Activated naive CD4-positive, alpha-beta T cell treated with anti-CD3 and anti-CD28 coated beads, Interleukin-2, amount 50 U/mL, for 16 hours (primary cell): ENCODE measurements at places on chromosomes 4 and X.
A peak's percentile ranks its signal among the peaks of the same experiment; 100 is the strongest.

- DNase-seq: no peak
These were observed 45.0 kb upstream of the ARHGEF6 start for GRCh38 chrX:136825771-136826170.

GRCh38 chr4:38656111-38656510, 7.9 kb upstream of the KLF3 start:
- DNase-seq: no peak

GRCh38 chr4:184316821-184317220, 99.1 kb upstream of the ENPP6 start:
- DNase-seq: no peak

GRCh38 chrX:140756941-140757340, 47.4 kb downstream of the LINC00632 start:
- DNase-seq: no peak

- DNase-seq: no peak
These were observed 46.0 kb downstream of the MAOA start for GRCh38 chrX:43702079-43702524.

- DNase-seq: no peak
These were observed 110.5 kb downstream of the ANXA3 start for GRCh38 chr4:78661921-78662521.

DNA sequence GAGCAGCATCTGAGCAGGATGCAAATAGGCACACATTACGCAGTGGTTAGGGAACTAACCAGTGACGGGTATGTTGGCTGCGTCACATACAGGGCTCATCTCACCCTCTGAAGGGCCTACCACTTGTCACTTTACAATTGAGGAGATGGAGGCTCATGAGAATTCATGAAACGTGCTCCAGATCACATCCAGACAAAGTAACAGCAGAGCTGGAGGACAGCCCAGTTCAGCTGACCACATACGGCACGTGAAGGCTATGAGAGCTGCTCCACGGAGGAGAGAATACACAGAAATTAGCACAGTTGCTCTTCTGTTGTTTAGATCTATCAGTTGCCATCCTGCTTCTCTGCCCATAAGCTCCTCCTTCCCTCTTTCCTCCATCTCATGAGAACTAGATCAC, 78.4 kb downstream of the FAM9B start:
- DNase-seq: no peak

DNA sequence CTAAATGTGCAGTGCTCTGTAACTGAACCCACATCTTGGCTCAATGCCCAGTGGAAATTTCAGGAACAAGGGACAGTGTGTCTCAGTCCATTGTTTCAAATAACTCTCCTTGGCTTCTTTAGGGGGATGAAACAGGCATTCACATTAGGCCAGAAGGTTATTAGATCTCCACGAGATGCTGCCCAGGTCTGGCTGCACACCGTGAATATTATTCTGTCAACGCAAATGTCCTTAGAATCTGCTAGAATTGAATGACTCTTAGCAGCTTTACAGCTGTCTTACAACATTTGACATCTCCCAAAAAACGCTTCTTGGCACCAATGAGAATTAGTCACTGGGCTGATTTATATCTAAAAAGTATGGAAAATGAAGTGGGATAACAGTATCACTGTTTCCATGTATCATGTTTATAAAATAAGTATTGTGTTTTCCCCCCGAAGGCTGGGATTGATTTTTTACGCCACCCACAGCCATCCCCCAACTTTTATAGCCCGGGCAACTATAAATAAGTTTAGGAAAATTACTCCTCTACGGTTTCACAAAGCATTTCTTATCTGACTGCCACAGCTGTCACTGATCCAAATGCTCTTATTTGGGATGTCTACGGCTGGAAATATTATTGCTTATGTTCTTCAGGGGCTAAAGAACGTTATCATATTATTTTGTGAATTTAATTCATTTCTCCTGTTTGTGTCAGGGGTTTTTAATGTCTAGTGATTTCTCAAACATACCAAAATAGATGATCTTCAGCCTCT, 559.7 kb upstream of the FAT1 start:
- DNase-seq: no peak

DNA sequence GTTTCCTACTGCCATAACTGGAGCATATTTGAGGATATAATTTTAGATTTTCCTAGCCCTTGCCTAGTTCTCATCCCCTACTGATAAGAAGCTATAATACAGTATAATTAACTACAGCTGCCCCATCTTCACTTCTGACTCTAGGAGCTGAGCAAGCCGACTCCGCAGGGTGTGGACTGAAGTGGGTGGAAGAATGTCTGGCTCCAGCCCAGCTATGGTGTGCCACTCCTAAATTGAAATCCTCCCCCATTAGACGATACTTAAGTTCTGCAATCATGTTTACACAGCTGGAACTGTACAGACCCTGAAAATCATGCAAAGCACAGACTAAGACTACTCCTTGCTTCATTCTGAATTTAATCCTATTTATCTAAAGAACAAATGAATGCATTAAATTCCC, 93.1 kb downstream of the PCDH19 start:
- DNase-seq: no peak

DNA sequence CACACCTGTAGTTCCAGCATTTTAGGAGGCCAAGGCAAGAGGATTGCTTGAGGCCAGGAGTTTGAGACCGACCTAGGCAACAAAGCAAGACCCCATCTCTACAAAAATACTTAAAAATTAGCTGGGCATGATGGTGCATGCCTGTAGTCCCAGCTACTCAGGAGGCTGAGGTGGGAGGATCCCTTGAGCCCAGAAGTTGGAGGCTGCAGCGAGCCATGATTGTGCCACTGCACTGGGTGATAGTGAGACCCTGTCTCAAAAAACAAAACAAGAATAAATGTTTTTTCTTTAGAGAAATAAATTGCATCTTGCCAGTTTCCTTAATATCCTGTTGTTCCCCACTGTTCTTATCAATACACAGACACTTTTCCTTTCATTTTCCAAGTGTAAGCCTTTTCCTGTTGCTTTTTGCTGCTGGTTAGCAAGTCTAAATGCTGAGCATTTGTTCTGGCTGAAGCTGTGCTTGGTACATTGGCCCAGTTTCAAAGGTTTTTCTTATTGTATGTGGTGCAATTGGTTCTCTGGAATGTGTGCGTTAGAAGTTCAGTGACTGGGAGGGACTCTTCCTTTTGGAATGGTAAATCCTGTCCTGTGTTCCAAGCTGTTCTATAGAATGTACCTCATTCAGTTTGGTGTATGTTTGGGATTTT, 98.2 kb downstream of the AFF1 start:
- DNase-seq: no peak

DNA sequence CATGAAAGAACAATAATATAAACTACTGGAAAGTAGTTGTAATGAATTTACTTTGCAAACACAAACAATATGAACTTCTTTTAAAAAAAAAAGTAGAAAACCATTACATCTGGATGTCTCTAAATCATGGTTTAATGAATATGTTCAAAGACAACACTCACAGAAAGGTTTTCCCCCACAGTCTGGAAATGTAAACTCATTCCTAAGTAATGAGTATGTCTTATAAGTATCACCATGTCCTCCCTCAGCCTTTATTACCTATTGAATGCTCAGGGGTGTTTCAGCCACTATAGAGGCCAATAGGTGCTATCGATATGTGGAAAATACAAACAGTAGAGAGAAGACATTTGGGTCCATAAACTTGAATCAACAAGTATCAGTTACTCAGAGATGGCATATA, 186.7 kb downstream of the PALLD start:
- no peak for DNase-seq

DNA sequence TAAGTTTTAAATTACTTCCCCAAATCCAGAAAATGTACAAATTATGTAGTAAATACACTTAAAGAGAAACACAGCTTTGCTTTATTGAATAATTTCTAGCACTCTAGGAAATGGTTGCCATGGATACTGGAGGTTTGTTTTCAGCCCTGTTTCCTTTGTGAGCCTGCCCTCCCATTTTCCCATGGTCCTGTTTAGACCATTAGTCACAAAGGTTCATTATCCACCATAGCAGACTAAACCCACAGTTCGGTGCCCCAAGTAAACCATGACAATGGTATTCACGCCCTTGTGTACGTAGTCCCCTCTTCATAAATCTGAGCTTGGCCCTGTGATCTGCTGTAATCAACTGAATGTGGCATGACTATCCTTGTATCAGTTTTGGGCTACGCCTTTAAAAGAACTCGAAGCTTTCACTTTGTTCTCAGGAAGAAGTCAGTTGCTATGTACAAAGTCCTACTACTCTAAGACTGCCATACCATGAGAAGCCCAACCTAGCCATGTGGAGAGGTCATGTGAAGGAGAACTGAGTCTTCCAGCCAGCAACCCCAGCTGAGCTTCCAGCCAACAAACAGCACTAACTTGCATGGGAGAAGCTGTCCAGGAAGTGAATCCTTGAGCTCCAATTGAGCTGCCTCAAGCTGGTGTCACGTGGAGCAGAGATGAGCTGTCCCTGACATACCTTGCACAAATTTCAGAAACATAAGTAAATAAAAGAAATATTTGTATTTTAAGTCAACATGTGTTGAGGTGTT, 300.4 kb downstream of the LDB2 start:
- DNase-seq: no peak

DNA sequence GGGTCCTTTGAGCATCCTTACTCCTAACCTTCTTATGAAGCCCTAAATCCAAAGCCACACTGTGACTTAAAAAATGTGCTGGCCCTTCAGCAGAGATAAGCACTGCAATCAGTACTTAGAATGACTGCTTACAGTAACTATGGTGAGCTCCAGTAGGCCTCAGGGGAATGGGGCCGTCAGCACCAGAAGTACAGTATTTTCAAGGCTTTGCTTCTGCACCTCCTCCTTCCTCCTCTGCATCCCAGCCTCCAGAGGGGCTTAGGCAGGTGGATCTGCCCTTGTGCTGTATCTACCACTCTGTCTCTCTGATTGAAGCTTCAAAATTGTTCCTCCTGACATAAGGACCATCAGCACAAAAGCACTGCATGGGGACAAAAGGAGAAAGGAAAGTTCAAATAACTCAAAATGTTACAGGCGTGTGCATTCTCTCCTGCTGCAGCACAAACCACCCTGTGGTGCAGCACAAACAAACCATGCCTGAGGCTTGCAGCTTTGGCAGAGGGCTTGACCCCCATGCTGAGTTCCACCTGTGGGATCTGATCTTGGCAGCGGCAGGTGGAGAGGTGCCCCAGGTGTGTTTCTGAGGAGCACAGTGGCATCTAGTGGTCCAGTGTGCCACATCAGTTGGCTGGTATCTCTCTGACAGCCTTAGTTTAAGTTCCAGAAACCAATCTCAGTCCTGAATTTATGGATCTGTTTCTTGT, 164.7 kb downstream of the SOWAHB start:
- DNase-seq: no peak

DNA sequence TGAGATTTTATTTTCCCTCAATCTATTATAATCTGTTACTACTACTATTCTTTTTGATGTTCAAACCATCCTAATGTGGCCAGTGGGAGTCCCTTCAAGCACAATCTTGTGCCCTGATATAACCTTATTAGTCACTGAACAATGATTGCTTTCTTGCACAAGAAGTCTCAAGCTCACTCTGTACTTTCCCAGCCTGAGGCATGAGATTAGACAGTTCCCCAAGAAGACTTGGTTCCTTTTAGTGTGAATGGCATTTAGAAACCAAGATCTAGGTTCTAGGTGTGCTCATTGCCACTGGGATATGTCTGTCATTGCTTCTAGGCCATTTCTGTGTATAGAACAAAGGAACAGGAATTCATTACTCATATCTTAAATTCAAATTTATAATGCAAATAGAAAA, 28.0 kb upstream of the RBM41 start:
- DNase-seq: no peak

GRCh38 chr4:27094224-27094623, 233.6 kb downstream of the STIM2 start:
- no peak for DNase-seq

DNA sequence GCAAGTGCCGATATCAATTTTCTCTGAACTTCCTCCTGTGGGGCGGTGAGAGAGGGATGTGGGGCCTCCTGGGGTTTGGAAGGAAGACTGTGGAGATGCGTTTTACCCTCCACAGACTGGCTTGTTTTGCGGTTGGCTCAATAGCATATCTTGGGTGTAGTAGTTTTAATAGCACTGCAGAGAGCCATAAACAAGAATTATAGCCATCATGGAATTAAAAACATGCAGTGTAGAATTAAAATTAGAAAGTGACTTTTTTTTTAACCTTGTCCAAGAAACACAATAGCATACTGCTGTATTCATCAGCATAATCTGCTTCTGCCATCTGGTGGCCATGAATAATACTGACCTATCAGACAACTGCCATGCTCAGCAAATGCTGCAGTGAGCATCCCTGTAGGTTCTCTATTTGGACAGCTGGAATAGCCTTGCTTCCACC, 47.3 kb upstream of the SCML1 start:
- DNase-seq: peak; percentile 16

GRCh38 chr4:188624370-188624769, 485.1 kb downstream of the TRIML1 start:
- no peak for DNase-seq

DNA sequence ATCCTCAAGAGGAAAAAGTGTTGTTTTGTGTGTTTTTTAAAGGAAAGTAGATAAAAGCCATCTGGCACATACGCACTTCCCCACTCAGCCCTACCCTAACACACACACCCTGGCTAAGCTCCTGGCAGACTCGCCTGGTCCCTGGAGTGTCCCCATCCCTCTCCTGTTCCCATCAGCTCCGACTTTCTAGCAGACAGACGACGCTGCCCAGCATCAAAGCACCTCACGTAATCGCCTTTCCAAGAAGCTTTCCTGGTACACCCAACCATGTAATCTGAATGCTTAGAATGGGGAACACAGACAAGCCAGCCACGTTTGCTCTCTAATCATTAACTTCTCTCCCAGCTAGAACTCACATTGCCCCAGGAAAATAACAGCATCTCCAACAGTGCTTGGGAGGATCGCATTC, 116.2 kb downstream of the AFAP1 start:
- DNase-seq: no peak

DNA sequence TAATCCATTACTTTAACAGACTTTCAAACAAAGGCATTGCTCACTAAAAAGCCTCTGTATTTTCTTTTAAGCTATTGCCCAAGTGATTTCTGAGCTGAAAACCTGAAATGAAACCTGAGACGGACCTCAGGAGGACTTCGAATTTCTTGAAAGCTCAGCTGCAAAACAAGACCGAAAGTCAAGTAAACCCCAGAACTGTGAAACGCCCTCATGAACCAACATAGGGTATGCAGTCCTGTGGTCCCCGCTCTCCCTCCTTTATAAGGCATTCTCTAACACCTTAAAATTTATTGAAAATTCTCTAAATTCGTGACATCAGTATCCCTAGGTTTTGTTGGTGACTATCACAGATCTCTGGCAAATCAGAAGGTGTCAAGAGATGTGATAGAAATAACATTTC, 91.8 kb downstream of the SHISA3 start:
- no peak for DNase-seq
